Stimulated activated CD8-positive, alpha-beta memory T cell treated with anti-CD3 and anti-CD28 coated beads, Interleukin-2, amount 100 ng/mL, for 48 hours (primary cell): ENCODE measurements at places on chromosomes 4 and X.

DNA sequence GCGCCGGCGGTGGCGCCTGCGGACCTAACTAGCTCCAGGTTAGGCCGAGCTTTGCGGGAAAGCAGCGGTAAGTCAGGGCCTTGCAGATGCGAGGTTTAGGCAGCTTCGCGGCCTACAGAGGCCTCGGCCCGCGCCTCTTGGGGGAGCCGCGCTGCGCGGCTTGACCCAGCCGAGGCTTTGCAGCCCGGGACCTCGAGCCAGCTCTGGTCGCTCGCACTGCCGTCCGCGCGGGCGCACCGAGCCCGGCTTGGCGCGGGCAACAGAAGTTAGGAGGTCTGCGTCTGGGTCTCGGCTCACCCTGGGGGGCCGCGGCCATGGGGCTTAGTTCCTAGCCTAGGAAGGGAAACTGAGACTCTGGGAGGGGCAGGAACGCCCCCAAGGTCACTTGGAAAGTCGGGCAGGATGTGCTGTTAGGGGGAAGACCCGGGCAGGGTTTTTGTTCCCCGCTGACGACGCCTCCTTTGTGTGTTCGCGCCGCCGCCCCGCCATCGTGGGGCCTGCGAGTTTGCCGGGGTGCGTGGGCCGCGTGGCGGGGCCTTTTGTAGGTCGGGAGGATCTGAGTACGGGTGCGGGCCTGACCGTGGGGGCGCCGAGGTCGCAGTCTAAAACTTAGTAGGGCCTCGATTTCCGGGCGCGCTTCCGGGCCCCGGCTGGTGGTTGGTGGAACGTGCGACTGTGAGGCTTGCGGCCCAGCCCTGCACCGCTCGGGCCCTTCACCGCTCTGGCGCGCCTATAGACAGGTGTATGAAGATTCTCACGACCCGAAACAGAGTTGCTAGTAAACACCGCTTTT is 482 bp downstream of the RNF4 start:
- peak; percentile 65 for DNase-seq

- no peak for DNase-seq
Observed at GRCh38 chr4:156898373-156899117, 73.1 kb downstream of the PDGFC start.

- no peak for DNase-seq
Observed at GRCh38 chrX:111167334-111167733, 71.3 kb downstream of the PAK3 start.

DNA sequence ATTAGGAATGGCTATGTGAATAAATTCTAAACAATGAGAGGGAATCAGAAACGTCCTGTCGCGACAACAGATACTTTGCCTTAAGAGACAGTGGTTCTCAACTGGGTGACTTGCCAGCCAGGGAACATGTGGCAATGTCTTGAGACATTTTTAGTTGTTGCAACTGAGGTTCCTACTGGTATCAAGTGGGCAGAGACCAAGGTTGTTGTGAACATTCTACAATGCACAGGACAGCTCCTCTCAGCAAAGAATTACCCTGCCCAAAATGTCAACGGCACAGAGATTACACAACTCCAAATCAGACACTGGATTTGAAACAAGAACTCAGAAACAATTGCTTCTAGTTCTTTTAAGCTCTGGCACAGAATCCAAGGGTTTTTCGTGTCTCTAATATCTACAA is 128.6 kb downstream of the ARHGAP6 start:
- DNase-seq: no peak

DNA sequence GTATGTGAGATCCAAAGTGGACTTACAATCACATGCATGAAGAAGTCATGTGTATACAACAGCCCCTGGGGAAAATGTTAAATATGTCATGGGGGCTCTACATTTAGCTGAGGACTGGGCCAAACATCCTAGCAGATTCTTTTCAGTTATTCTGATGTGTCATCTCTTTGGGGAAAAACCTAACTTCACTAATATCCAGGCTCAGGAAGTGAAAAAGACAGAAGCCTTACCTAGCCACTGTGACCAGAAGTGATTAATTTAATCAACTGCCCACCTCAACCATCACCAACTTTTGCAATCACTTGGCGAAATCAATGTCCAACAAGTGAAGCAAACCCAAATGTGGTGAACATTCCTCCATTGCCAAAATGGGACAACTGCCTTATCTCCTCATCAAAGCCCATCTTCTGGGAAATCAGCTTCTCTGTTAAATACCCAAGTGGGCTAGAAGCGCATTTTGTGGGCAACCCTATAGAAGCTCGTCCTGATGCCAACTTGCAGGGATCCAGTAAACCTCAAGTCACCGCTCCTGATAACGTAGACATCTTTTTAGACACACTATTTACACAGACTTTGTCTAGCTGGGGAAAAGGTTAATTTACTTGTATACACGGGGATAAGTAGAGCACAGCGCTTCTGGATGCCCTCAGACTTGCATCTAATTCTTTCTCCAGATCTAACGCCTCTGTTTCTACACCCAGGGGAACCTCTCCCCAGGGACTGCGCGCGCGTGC is 1.4 kb upstream of the HHIP start:
- no peak for DNase-seq

DNA sequence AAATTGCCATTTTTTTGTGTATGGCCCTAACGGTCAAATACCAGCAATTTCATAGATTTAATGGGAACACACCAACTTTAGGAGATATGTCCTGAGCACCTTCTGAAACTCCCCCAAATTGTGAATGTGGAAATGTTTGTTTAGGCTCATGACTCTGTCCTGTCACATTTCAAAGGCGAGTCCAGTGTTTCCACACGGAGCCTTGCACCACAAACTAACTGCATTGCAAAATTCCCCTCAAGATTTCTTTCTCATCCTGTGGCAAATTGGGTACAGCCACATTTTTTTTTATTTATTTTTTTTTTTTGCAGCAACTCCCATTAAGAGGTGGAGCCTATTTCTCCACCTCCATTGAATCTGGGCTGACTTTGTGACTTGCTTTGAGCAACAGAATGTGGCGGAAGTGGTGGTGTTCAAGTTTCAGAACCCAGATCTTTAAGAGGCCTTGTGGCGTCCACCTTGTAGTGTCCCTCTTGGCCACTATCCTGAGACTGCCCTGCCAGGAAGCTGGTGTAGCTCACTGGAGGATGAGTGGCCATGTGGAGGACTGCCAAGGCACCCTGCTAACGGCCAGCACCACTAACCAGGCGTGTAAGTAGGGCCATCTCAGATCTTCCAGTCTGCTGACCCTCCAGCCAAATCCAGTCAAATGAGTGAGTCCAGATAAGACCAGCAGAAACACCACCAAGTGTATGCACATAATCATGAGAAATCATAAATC is 172.4 kb upstream of the SCML1 start:
- DNase-seq: no peak

DNA sequence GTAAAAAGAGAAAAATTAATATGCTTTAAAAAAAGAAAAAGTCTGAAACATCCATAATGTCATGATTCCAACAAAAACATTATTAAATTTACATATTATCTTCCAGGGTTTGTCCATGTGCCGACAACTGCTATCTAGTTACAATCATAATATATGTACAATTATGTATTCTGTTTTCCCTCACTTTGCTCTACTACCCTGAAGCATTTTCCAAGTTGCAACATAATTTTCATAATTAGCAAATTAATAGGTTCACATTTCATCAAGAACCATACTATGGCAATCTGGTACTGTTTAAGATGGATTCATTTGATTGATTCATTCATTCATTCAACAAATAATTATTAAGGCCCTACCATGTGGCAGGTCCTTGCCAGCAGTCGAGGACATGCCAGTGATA is 128.9 kb upstream of the LEF1 start:
- DNase-seq: no peak

- no peak for DNase-seq
Observed at GRCh38 chr4:132334081-132334480, 815.0 kb upstream of the PCDH10 start.

GRCh38 chr4:76301068-76301774 is 5.3 kb upstream of the STBD1 start:
- no peak for DNase-seq

DNA sequence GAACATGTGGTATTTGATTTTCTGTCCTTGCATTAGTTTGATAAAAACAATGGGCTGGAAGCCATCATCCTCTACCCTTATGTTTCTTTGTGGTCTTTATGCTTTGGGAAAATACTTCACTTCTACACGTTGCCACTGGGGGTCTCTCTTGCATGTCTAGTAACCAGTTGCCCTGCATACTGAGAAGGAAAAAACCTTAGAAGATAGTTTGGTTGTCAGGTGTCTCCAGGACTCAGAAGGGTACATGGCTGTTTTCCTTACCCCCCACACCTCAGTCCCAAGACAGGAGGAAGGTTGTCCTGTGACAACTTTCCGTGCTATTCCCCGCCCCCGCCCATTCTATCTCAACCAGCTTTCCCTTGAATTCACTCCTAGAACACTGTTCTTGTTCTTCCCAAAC is 62.1 kb upstream of the LANCL3 start:
- DNase-seq: no peak

GRCh38 chr4:149751174-149751573 is 64.5 kb downstream of the IQCM start:
- no peak for DNase-seq

DNA sequence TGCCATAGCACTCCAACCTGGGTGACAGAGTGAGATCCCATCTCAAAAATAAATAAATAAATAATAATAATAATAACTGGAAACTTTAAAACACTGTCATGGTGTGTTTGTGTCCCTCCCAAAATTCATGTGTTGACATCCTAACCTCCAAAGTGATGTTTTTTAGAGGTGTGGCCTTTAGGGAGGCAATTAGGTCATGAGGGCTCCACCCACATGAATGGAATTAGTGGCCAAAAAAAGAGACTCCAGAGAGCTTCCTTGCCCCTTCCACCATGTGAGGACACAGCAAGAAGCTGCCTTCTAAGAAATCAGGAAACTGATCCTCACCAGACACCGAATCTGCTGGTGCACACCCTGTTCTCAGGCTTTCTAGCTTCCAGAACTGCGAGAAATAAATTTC is 23.8 kb upstream of the RAPGEF2 start:
- no peak for DNase-seq

- DNase-seq: no peak
Observed at GRCh38 chr4:20612313-20612712, 87.9 kb upstream of the PACRGL start.

- DNase-seq: no peak
Observed at GRCh38 chr4:70759126-70759525, 37.4 kb downstream of the RUFY3 start.

DNA sequence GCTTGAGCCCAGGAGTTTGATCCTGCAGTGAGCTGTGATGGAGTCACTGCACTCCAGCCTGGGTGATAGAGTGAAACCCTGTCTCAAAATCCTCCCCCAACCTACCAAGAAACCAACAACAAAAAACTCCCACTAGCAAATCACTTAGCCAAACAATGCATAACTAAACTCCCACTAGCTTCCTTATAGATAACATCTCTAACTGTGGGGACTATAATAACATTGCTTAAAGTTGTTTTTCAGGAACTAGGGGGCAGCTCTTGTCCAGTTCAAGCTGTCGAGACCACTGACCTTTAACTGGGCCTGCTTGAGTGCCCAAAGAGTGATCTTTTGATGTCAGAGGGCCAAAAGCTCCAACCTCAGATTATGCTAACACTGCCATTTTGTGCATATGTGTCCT is 81.7 kb downstream of the FREM3 start:
- DNase-seq: no peak

DNA sequence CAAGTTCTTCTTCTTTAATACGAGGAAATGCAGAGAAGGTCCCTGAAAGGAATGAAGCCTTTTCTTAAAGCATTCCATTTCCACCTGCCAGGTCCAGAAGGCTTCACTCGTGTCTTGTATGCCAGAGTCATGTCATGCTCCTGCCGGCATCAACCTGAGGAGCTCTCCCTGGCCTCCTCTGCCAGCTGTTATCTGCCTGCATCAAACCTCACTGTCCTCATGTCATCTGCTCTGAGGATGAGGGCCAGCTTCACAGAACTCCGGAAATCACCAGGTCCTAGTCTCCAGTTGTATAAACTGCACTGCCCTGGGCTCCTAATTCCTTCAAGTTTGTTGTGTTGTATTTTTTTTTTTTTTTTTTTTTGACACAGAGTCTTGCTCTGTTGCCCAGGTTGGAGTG is 20.0 kb upstream of the S100G start:
- DNase-seq: no peak

- no peak for DNase-seq
Observed at GRCh38 chrX:111270339-111270738, at the start of gene CAPN6. Gene CAPN6, minus strand, starts transcription at chrX:111270483. Its CDS starts 6,547 bp downstream, at chrX:111263936.

- no peak for DNase-seq
Observed at GRCh38 chrX:152850465-152850864, 19.6 kb downstream of the NSDHL start.

DNA sequence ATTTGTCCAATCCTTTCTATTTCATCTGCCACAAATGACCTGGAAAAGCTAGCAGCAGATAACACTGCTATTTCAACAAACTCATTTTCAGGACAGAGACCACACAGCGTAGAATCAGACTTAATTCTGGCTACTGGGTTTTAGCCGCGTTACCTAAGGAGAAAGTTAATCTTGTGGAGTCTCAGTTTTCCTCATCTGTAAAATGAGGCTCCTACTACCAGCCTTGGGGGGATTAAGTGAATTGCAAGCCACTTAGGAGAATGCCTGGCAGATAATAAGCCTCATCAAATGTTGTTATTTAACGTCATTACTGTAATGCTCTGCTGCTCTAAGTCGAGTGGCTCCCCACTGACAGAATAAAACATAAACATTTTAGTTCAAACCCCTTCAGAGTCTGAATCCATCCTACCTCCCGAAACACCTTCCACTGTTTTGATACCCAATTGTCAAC is 1.4 kb downstream of the CCNI start:
- no peak for DNase-seq

DNA sequence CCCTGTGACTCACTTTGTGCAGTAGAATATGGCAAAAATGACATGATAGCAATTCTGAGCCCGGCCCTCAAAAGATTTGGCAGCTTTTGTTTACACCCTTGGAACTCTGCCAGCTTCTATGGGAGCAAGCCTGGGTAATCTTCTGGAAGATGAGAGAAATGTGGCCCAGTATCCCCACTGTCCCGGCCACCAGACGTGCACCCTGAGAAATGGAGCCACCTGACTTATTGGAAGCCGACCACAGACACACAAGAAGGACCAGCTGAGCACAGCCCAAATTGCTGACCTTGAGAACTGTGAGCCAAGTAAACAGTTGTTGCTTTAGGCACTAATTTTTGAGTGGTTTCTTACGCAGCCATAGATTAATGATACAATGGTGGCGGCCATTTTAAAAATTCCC is 197.0 kb downstream of the STIM2 start:
- no peak for DNase-seq

- DNase-seq: no peak
Observed at GRCh38 chrX:6707497-6707896, 172.6 kb upstream of the VCX3A start.

- DNase-seq: no peak
Observed at GRCh38 chr4:13261486-13262257, 222.5 kb downstream of the RAB28 start.
